ENCODE measurements at places on chromosomes 5 and 9.

- DNase-seq, result peak; percentile 81
Observed at GRCh38 chr5:148342371-148343045, 7.1 kb downstream of the SPINK9 start.

- DNase-seq, result no peak
Observed at GRCh38 chr9:77021291-77021894, 1.9 kb downstream of the FOXB2 start.

DNA sequence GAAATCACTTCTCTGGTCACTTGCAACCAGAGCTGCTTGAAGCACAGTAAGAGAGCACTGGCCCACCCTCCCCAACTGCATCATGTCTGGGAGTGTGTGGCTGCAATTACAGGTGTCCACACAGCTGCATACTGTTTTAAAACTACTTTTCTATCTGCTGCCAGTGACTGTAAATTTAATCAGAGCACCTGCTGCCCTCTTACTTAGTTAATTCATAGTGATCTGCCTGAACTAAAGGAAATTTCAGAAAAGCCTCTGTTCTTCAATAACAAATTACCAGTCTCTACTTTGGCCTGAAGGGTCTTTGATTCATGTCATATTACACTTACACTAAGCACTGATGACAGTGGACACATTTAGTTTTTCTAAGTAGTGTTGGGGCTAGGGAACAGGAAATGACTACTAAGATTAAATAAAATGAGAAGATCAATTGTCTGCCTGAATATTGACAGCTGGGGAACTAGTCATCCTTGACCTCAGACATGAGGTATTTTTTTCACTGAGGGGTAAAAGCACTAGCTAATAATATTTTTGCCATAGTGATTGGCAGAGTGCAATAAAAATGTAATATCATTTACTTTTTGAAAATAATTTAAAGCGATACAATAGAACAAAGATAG is 788.9 kb upstream of the GRAMD2B start:
- no peak for DNase-seq

GRCh38 chr5:151480384-151481293 is 33.2 kb downstream of the SLC36A1 start:
- no peak for DNase-seq

DNA sequence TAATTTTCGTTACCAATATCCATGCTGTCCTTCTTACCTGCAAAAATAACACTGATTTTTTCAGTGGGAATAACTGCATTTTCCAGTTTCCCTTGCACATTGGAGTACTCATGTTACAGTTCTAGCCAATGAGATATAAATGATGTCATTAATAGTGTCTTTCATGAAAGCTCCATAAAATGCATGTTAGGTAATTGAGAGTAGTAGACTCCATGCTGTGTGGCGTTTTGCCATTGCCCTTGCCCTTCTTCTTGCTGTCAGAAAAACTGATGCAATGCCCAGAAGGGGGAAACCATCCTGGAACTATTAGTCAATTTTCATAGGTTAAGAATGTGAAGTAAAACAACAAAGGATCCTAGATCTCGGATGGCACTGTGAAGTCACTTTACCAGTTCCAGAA is 1765.3 kb downstream of the EFNA5 start:
- DNase-seq, result no peak

- no peak for DNase-seq
Observed at GRCh38 chr5:31855134-31856040, 216.5 kb downstream of the PDZD2 start.
